ENCODE measurements at places on chromosomes 13 and 19.
A peak's percentile ranks its signal among the peaks of the same experiment; 100 is the strongest.

DNA sequence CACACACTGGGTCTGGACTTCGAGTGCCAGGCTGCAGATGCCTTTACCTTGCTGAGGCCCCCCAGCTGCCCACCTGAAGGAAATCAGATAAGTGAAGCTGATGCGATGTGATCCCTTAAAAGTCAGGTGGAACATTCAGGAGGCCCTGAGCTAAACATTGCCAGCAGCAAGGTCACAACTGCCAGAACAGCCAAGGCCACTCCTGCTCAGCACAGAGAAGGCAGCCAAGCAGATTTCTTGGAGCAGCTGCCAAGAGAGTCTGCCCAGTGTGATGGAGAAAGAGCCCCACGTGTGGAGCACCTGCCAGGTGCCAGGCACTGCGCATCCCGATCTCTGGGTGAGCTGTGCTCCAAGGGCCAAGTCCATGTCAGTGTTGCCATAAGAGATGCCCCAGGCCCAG is 20.6 kb upstream of the UQCRFS1 start:
- no peak for DNase-seq

GRCh38 chr19:15234431-15235130 is 2.3 kb upstream of the EPHX3 start:
- no peak for DNase-seq

DNA sequence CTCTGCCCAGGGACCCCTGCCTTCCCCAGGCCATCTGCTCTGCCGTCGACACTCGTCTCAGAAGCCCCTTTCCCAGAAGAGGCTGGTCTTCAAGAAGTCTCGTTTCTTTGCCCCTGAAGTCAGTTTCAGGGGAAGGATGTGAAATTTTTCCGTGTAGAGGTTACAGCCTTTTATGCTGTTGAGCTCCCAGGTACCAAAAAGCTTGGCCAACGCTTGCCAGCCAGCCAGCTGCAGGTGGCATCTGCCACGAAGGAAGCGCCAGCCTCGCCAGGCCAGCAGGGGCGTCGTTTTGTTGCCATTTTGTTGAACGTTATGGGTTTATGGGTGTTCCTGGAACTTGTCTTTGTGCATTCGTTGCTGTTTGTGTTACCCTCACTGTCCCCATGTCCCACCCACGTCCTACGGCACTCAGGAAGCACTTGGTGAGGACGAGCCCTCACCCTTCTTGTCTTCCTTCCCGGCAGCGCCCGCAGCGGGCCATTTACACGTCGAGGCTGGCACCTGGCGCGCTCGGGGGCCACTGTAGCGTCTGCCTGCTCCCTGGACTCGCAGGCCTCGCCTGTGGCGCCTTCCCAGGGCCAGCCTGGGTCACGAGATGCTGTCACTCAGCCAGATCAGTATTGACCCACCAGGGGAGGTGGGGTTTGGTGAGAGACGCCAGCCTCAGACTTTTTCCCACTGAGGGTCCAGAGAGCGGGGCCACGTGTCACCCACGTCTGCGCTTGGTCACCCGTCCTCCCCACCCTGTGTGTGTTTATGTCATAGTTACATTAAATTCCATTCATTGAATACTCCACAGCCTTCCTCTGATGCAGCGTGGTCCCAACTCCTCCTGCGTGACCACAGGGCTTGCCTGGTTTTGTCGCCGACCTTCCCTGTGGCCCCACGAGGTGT is 37.1 kb downstream of the AP1M1 start:
- DNase-seq = no peak

DNA sequence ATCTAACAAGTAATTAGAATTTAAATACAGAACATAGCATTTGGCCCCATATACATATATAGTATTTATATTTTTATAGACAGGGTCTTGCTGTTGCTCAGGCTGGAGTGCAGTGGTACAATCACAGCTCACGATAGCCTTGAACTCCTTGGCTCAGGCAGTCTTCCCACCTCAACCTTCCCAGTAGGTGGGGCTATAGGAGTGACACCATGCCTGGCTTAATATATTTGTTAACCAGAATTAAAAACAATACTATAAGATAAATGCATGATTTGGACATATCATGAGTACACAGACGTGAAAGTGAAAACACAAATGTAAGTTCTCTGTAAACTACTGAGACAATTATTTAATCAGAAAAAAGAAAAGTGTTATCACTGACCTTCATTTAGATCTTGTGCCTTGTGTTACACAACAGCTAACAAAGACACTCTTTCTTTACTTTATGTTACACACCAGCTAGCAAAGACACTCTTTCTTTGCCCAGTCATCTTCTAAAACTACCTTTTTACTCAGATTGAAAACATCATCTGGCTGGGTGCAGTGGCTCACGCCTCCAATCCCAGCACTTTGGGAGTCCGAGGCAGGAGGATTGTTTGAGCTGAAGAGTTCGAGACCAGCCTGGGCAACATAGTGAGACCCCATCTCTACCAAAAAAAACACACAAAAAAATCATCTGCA is 22.6 kb downstream of the CARS2 start:
- DNase-seq = no peak

- peak; percentile 78 for DNase-seq
Measured at GRCh38 chr19:41175801-41176777, 16.9 kb upstream of the CYP2S1 start.

- no peak for DNase-seq
Measured at GRCh38 chr19:6402058-6402457, 9.1 kb upstream of the GTF2F1 start.

DNA sequence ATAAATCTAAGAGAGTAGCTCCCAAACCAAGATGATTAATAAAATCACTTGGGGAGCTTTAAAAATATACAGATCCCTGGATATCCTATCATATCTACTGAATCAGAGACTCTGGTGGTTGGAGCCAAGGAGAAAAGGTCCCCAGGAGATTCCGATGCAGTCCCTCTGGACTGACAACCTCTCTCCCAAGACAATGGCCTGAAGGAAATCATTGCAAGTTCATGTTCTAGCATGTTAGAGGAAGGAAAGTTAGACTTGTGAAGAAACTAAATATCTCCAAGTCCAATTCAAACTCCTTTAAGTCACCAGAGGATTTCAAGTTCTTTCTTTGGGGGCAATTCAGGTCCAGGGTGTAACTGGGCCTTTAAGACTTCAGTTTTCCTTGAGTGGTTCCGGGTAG is 84.7 kb upstream of the MEDAG start:
- DNase-seq = no peak

DNA sequence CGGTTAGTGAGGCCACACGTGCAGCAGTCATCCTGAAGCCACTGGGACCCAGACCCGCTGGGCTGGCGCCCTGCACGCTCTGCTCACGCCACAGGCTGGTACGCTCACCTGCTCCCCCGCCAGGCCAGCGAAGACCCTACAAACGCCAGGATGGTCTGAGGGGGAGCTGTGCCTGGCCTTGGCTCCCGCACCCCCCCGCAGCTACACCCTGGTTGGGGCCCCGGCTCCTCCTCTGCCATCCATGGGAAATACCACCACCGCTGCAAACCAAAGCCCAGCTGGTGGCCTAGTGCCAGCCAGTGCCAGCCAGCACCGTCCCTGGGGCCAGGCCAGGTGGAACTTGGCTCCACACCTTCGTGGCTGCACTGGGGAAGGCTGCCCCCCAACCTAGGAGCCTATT is 23.3 kb upstream of the CACTIN start:
- no peak for DNase-seq

DNA sequence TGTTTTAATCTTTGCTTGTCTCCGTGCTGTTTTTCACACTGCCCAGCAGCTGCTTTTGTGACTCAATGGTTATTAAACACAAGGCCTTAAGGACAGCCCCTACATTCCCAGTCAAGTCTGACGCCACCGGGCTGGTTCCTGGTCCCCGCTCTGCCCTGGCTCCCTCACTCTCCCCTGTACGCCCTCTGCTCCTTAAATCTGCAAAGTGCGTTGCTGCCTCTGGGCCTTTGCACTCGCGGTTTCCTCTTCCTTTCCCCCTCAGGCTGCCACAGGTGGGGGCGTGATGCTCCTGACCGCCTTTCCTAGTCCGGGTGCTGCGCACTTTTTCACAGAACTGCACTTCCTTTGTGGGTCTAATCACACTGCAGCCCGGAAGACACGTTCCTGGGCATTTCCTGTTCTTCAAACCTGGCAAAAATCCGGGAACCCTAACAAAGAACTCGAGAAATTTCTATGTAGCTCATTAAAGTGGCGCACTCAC is 25.6 kb downstream of the NOSIP start:
- DNase-seq = no peak

DNA sequence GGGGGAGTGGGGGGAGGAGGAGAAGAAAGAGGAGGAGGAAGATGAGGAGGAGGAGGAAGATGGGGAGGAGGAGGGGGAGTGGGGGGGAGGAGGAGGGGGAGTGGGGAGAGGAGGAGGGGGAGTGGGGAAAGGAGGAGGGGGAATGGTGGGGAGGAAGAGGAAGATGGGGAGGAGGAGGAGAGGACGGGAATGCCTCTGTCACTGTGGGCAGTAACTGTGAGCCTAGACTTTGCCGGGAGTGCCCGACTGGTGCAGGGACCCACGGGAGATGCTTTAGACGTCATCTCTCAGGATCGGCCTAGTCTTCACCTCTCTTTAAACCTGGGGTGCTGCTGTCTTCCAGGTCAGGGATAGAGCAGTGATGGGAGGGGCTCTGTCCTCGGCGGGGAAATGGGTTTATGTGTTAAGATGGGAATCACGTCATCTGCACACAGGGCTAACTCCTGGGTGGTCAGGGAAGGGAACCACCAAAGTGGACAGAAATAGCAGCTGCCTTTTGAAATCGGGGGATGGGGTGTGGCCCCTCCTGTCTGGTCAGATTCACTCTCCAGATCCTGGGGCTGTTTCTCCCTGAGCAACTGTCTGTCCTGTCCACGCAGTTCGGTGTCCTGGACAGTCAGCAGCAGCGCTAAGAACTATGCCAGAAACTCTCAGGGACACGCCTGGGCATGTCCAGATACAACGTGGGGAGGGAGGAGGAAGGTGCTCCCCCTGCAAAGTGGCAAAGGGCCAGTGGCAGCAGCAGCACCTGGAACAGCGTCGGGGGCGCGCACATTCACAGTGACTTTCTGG is 26.9 kb downstream of the GAS6 start:
- peak; percentile 96 for DNase-seq

DNA sequence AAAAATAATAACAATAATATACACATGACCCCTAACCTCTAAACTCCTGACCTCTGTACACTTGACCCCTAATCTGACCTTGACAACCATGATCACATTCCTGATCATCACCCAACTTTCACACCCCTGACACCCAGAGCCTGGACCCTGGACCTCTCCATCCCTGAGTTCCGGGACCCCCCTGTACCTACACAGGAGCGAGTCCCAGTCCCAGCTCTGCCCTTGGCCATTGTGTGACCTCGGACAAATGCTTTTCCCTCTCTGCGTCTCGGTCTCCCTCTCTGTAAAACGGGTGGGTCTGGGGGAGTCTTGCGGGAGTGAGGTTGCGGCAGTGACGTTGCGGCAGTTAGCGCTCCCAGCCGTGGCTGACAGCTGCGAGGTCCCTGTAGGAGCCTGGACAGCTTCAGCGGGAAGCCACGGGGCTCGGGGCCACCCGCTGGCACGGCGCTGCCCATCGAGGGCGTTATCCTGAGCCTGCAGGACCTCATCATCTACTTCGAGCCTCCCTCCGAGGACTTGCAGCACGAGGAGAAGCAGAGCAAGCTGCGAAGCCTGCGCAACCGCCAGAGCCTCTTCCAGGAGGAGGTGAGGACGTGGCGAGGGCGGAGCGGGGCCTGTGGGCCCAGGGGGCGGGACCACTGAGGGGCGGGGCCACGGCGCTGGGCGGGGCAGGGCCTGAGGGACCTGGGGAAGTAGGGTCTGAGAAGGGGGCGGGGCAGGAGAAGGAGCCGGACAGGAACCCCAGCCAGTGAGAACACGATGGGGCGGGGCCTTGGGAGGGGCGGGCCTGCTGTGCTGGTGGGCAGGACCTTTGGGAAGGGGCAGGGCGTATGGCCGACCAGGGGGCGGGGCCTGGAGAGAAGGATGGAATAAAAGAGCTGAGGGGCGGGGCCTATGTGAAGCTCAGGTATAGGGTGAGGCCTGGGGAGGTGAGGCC is 19.2 kb downstream of the RYR1 start:
- DNase-seq = no peak

DNA sequence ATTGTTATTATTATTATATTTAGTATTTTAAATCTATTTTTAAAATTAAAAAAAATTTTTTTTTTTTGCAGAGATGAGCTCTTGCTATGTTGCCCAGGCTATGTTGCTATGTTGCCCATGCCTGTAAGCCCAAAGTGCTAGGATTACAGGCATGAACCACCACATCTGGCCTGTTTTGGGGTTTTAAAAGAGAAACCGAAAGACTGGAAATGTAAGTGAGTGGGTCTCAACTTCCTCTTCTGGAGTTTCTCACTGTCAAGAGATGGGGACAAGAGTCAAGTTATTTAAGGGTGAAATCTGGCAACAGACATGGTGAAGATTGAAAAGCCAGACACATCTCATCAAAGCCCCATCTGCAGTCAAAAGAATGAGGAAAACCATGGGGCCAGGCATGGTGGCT is 4.2 kb upstream of the OR7G3 start:
- DNase-seq = no peak

- no peak for DNase-seq
Measured at GRCh38 chr13:51453207-51453958, 547 bp upstream of the INTS6 start.

GRCh38 chr13:33168321-33168960 is 117.1 kb downstream of the STARD13 start:
- DNase-seq = peak; percentile 25

DNA sequence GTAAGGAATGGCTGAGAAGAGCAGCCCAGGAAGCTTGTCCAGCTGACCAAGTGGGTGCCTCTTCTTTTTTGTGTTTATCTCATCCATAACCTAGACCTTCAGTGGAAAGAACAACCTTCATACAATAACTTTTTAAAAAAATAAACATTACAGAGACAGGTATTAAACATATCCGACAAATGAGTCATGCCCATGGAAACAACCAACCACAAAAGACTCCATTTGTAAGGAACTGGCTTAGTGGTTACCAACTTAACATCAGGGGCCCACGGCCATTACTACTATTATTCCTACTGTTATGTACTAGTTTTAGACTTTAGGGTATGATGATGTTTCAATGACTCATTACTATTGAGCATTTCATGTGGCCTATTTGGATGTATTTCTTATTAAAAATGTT is 191.7 kb upstream of the SERP2 start:
- no peak for DNase-seq

DNA sequence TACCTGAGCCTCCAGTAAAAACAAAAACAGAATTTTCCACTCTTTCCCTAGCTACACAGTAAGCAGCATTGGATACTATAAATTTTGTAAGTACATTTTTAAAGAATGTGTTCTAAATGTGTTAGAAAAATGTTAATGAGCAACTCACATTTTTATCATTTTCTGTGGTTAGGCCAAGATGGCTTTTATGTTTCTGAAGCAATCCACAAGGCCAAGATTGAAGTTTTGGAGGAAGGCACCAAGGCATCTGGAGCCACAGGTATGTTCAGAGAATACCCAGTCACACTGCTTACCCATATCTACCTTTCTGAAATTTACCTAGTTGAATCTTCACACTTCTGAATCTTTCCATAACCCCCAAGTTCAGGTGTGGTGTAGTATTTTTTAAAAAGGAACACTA is 21.6 kb downstream of the SERPINE3 start:
- peak; percentile 42 for DNase-seq

- no peak for DNase-seq
Measured at GRCh38 chr13:65260946-65261891, 1968.9 kb downstream of the PCDH9 start.

- DNase-seq = peak; percentile 34
Measured at GRCh38 chr13:85529218-85529594, 270.0 kb downstream of the SLITRK6 start.

- no peak for DNase-seq
Measured at GRCh38 chr13:30748717-30749116, 13.4 kb downstream of the ALOX5AP start.

- no peak for DNase-seq
Measured at GRCh38 chr13:111436446-111436845, 116.0 kb downstream of the TEX29 start.

Measured in fibroblast of upper back skin (primary cell).